Activated T-cell treated with anti-CD3 and anti-CD28 coated beads, Interleukin-2, amount 50 U/mL, for 72 hours (primary cell): ENCODE measurements at places on chromosomes 12 and 14.

GRCh38 chr12:10557766-10558165, 52.1 kb downstream of the EIF2S3B start:
- H3K4me1 ChIP-seq = peaks cover 40% of the 10 kb centered on the region
- peak overlapping the region; percentile 79 for H3K27ac ChIP-seq

GRCh38 chr12:126747530-126748149, 1519.3 kb upstream of the TMEM132C start:
- no peaks in the 10 kb centered on the region for H3K4me1 ChIP-seq
- no peak overlapping the region for H3K27ac ChIP-seq
- H3K27me3 ChIP-seq = no peaks in the 10 kb centered on the region
- no peak overlapping the region for H3K4me3 ChIP-seq

GRCh38 chr12:31491841-31492598, 98.9 kb downstream of the DENND5B start:
- no peak overlapping the region for H3K27ac ChIP-seq
- peaks cover 7% of the 10 kb centered on the region for H3K27me3 ChIP-seq
- H3K4me3 ChIP-seq = no peak overlapping the region
- no peaks in the 10 kb centered on the region for H3K36me3 ChIP-seq

- no peaks in the 10 kb centered on the region for H3K27me3 ChIP-seq
- H3K4me1 ChIP-seq = no peaks in the 10 kb centered on the region
- DNase-seq = no peak
- H3K36me3 ChIP-seq = no peaks in the 10 kb centered on the region
- H3K27ac ChIP-seq = no peak overlapping the region
Measured at GRCh38 chr12:72612171-72612570, 340.0 kb downstream of the TRHDE start.

- no peak for DNase-seq
- H3K4me3 ChIP-seq = no peak overlapping the region
- no peaks in the 10 kb centered on the region for H3K27me3 ChIP-seq
- peaks cover 7% of the 10 kb centered on the region for H3K4me1 ChIP-seq
- H3K27ac ChIP-seq = no peak overlapping the region
- H3K36me3 ChIP-seq = no peaks in the 10 kb centered on the region
Measured at GRCh38 chr14:21054123-21054767, 3.4 kb upstream of the RNASE8 start.

- H3K4me3 ChIP-seq = no peak overlapping the region
- no peaks in the 10 kb centered on the region for H3K27me3 ChIP-seq
- no peaks in the 10 kb centered on the region for H3K4me1 ChIP-seq
- no peak for DNase-seq
- no peak overlapping the region for H3K27ac ChIP-seq
Measured at GRCh38 chr12:100752841-100753240, 41.7 kb upstream of the ANO4 start.

GRCh38 chr12:19800884-19801283, 361.6 kb downstream of the AEBP2 start:
- H3K27me3 ChIP-seq = no peaks in the 10 kb centered on the region
- H3K36me3 ChIP-seq = no peaks in the 10 kb centered on the region
- DNase-seq = peak; percentile 5

- no peak overlapping the region for H3K4me3 ChIP-seq
- peaks cover 5% of the 10 kb centered on the region for H3K27me3 ChIP-seq
- no peak for DNase-seq
- H3K27ac ChIP-seq = no peak overlapping the region
- H3K4me1 ChIP-seq = peaks cover 18% of the 10 kb centered on the region
- H3K36me3 ChIP-seq = no peaks in the 10 kb centered on the region
Measured at GRCh38 chr12:1914114-1914911, 4.1 kb downstream of the CACNA2D4 start.

DNA sequence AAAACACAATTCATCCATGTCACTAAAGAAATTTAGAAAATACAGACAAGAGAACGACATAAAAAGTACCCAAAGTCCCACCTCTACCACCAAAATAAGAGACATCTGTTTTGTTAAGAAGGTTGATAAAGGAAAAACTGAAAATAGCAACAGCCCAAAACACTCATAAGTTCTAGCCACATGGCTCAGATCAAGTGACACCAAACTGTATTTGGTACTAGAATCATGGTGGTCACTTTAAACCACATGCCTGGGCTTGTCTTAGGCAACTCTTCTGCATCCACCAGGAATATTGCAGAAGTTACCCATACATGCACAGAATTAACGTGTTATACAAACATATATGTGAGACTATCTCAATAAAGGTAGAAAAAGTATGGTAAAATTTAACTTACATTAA, 78.2 kb upstream of the GTF2A1 start:
- no peaks in the 10 kb centered on the region for H3K27me3 ChIP-seq
- no peak for DNase-seq
- H3K4me3 ChIP-seq = no peak overlapping the region
- no peaks in the 10 kb centered on the region for H3K36me3 ChIP-seq
- H3K27ac ChIP-seq = no peak overlapping the region

- no peaks in the 10 kb centered on the region for H3K36me3 ChIP-seq
- H3K27me3 ChIP-seq = no peaks in the 10 kb centered on the region
- H3K4me1 ChIP-seq = no peaks in the 10 kb centered on the region
- DNase-seq = no peak
Measured at GRCh38 chr12:85642808-85643207, 193.4 kb downstream of the RASSF9 start.

DNA sequence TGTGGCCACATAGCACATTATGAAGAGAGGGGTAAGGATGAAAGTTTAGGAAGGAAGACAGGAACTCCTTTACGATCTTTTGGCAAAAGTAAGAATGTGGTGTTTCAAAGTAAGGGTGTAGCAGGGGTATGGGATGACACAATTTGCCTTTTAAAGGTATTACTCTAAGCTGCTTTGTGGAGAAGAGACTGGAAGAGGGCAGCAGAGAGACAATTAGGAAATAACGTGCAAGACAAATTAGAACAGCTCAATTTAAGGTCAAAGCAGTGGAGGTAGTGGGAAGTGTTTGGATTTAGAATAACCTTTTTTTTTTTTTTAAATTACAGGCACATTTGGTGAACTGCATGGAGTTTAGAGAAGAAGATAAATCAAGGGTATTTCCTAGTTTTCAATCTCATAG, 342.6 kb downstream of the NOVA1 start:
- no peak for DNase-seq
- no peaks in the 10 kb centered on the region for H3K27me3 ChIP-seq
- H3K27ac ChIP-seq = no peak overlapping the region
- no peak overlapping the region for H3K4me3 ChIP-seq

DNA sequence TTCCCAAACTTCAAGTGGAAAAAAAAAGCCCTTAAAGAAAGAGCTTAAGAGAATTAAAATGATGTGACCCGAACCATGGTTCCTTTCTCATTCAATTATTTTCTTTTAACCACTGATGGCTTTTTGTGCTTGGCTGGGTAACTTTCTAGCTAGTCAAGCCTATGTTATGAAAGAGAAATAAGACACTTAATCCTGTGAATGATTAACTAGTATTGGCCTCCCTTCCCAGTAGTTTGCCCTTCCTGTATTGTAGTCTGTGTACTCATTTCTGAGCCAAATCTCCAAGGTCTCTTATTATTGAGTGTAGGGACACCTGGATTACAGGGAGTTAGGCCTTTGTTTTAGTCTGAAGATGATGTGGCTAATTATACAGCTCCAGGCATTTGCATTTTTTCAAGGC, 353.0 kb downstream of the RAD51B start:
- H3K27me3 ChIP-seq = no peaks in the 10 kb centered on the region
- no peak overlapping the region for H3K4me3 ChIP-seq
- H3K27ac ChIP-seq = no peak overlapping the region
- no peak for DNase-seq
- H3K36me3 ChIP-seq = no peaks in the 10 kb centered on the region

GRCh38 chr14:56720703-56721460, 89.4 kb downstream of the OTX2 start:
- H3K36me3 ChIP-seq = no peaks in the 10 kb centered on the region
- H3K4me1 ChIP-seq = no peaks in the 10 kb centered on the region
- H3K27ac ChIP-seq = no peak overlapping the region
- no peak overlapping the region for H3K4me3 ChIP-seq
- DNase-seq = no peak

GRCh38 chr14:99854831-99855230, 61.6 kb downstream of the EML1 start:
- no peak for DNase-seq
- no peak overlapping the region for H3K4me3 ChIP-seq
- H3K36me3 ChIP-seq = no peaks in the 10 kb centered on the region

DNA sequence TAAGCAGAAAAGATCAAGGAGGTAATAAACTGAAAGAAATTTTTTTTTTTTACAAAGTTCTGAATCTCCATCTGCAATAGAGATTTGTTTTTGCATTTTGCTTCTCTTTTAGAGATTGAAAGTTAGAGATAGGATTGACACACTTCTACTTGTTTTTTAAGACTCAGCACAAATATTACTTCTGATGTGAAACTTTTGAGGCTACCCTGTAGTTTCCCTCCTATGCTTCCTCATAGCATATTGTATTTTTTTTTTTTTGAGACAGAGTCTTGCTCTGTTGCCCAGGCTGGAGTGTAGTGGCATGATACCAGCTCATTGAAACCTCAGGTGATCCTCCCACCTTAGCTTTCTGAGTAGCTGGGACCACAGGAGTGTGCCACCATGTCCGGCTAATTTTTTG, 32.1 kb upstream of the SGPP1 start:
- peaks cover 15% of the 10 kb centered on the region for H3K4me1 ChIP-seq
- no peak for DNase-seq
- H3K4me3 ChIP-seq = peak overlapping the region; percentile 87

GRCh38 chr14:104462651-104463630, 116.6 kb upstream of the C14orf180 start:
- no peak for DNase-seq
- no peak overlapping the region for H3K4me3 ChIP-seq
- H3K4me1 ChIP-seq = peaks cover 10% of the 10 kb centered on the region
- no peak overlapping the region for H3K27ac ChIP-seq
- H3K36me3 ChIP-seq = no peaks in the 10 kb centered on the region

- peaks cover 17% of the 10 kb centered on the region for H3K27me3 ChIP-seq
- no peak overlapping the region for H3K27ac ChIP-seq
- no peak for DNase-seq
Measured at GRCh38 chr14:24927809-24928208, 122.1 kb downstream of the STXBP6 start.

DNA sequence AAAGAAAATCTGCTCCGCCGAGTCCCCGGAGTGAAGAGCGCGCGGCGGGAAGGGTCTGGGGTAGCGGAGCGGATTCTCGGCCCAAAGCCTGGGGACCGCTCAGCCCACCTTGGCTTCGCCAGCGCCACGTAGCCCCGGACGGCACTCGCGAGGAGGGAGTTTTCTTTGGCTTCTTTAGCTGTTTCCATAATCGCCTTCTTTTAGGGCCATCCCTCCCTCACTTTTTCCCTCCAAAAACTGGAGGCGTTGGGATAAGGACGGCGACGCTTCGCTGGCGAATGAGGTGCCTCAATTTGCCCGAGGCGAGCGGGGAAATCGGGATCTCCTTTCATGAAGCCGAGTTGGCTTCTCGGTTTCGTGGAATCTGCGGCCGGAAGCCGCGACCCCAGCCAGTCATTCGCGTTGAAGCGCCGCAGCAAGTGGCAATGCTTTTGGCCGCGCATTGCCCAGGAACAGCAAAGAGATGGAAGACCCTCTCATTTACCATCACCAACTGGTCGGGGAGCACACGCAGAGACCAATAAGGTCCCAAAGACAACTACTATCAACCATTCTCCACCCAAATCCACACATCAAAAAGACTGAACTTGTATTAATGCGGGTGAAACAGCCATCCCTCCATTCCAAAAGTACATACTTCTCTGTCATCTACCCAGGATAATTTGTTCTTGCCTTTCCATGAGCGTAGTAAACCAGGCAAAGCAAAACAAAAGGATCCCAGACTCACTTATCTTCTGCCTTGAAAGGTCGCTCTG, 8.4 kb upstream of the SIX1 start:
- peak overlapping the region; percentile 79 for H3K4me3 ChIP-seq
- H3K36me3 ChIP-seq = no peaks in the 10 kb centered on the region
- DNase-seq = peak; percentile 2
- H3K4me1 ChIP-seq = peaks cover 46% of the 10 kb centered on the region

DNA sequence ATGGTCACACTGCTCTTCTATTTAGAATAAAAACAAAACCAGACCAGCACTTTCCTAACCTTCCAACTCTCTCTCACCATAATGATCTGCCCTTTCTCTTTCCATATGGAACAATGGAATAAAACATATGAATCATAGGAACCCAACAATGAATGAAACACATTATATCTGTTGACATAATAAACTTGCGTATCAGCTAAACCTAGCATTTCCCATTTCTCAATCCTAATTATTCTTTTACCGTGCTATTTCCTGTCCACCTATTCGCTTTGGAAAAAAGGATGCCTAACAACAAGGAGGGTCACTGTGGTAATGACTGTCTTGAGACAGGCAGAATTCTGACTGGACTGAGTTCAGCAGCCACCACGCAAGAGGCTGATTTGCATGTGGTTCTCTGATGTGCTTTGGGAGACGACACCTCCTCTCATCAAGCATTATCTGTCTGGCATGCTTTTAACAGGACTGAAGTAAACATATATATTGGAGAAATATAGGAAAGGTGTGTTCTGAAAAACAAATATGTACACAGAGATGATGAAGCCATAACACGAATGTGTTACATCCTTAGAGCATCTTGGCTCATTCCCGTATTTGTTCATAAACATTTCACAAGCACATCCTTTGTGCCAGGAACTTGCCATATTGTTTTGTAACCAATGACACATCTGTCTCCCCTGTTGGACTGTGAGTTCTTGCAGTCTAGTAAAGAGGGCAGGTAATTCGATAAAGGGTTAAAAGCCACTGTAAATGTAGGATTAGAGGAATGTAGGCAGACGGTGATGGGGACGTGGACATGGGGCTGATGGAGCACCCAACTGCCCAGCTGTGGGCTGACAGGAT, 87.7 kb downstream of the PTPRB start:
- no peaks in the 10 kb centered on the region for H3K27me3 ChIP-seq
- H3K4me3 ChIP-seq = no peak overlapping the region
- H3K4me1 ChIP-seq = no peaks in the 10 kb centered on the region
- H3K27ac ChIP-seq = no peak overlapping the region
- no peaks in the 10 kb centered on the region for H3K36me3 ChIP-seq

GRCh38 chr12:112238441-112238840, 113.1 kb downstream of the TRAFD1 start:
- H3K4me3 ChIP-seq = no peak overlapping the region
- no peak for DNase-seq
- H3K36me3 ChIP-seq = peaks cover 1% of the 10 kb centered on the region
- no peaks in the 10 kb centered on the region for H3K27me3 ChIP-seq
- no peaks in the 10 kb centered on the region for H3K4me1 ChIP-seq
- no peak overlapping the region for H3K27ac ChIP-seq

- H3K36me3 ChIP-seq = peaks cover 38% of the 10 kb centered on the region
- peak overlapping the region; percentile 90 for H3K27ac ChIP-seq
- H3K4me3 ChIP-seq = peak overlapping the region; percentile 91
- no peaks in the 10 kb centered on the region for H3K27me3 ChIP-seq
Measured at GRCh38 chr12:95004610-95005009, 1.1 kb upstream of the NDUFA12 start.
